Thyroid gland (tissue), 4 donors: ENCODE measurements at places on chromosomes 13 and 19. TPM values are rescaled to one million over a fixed set of nuclear protein-coding genes. Genes with fewer than 3 reads are reported as not detected.

- DNase-seq: no peak
Observed at GRCh38 chr19:29154163-29154562, 58.8 kb downstream of the UQCRFS1 start.

Gene RASGRP4
- 0.93 TPM for total RNA-seq

- no peaks in the 10 kb centered on the region for H3K27me3 ChIP-seq
- H3K36me3 ChIP-seq: no peaks in the 10 kb centered on the region
- H3K4me3 ChIP-seq: no peak overlapping the region
- H3K27ac ChIP-seq: no peak overlapping the region
- no peak for DNase-seq
Observed at GRCh38 chr13:50918567-50918966, 9.0 kb downstream of the RNASEH2B start.

Gene CEACAM8
- total RNA-seq: not detected

GRCh38 chr19:13460045-13460444 lies 46.2 kb downstream of the CACNA1A start:
- DNase-seq: no peak
- H3K27me3 ChIP-seq: no peaks in the 10 kb centered on the region
- H3K4me1 ChIP-seq: no peaks in the 10 kb centered on the region

Gene IGFL2
- not detected for total RNA-seq

Gene SH2D3A
- 27.4 TPM for total RNA-seq

GRCh38 chr19:2549701-2550191 lies 73.8 kb downstream of the GADD45B start:
- DNase-seq: peak; percentile 41
- peak overlapping the region; percentile 66 for H3K27ac ChIP-seq
- no peak overlapping the region for H3K4me3 ChIP-seq
- H3K4me1 ChIP-seq: peaks cover 34% of the 10 kb centered on the region

Gene PRDX2
- 451 TPM for total RNA-seq

DNA sequence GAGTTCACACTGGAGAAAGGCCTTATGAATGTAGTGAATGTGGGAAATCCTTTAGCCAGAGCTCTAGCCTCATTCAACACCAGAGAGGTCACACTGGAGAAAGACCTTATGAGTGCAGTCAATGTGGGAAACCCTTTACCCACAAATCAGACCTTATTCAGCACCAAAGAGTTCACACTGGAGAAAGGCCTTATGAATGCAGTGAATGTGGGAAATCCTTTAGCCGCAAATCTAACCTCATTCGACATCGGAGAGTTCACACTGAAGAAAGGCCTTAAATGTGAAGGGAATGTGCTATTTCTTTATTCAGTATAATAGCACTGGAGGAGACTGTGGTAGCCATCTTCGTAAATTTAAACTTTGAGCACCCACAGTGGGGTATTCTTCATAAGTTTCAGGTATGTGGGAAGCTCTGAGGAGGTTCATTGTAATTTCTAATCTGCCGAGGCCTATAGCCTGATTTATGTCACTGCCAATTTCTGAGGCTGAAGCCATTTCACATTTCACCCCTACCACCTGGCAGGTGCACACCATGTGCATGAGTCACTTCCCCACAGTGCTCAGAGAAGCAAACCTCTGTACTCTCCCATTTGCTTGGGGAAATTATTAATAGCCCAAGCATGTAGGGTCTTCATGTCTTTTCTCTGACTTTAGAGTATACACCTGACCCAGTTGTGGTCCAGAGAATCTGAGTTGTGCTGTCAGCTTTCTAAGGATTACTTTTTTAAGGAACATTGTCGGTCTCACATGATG lies 6.4 kb downstream of the ZNF551 start:
- H3K27ac ChIP-seq: no peak overlapping the region
- no peak for DNase-seq
- peaks cover 14% of the 10 kb centered on the region for H3K36me3 ChIP-seq
- H3K4me3 ChIP-seq: no peak overlapping the region

DNA sequence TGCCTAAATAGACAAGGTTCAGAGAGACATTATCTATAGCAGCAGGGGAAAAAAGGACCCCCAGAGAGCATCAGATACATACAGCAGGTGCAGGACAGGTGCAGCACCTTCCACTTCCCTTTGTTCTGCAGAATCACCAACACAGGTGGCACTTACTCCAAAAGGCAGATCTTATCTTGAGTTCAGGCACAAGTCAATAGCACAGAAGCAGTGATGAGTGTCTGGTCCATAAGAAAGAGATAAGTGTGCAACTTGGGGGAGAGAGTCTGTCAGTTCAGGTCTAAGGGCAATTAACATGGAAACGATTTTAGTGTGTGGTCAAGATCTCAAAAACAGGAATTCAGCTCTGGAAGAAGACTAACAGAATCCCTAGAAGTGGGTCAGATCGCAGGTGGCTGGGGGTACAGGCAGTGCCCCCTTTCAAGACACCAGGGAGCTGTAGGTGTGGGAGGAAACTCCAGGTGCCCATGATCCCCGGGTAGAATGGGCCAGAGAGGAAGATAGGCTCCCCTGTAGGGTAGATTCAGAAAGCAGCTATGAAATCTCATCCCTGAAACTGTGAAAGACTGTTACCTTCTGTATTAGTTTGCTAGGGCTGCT lies 40.6 kb downstream of the TNFSF11 start:
- no peaks in the 10 kb centered on the region for H3K27me3 ChIP-seq
- no peak for DNase-seq
- H3K4me3 ChIP-seq: no peak overlapping the region
- H3K36me3 ChIP-seq: no peaks in the 10 kb centered on the region
- no peak overlapping the region for H3K27ac ChIP-seq

- H3K36me3 ChIP-seq: peaks cover 58% of the 10 kb centered on the region
- H3K4me1 ChIP-seq: no peaks in the 10 kb centered on the region
- DNase-seq: no peak
- H3K27ac ChIP-seq: no peak overlapping the region
- no peak overlapping the region for H3K4me3 ChIP-seq
Observed at GRCh38 chr19:45822716-45823115, 7.6 kb upstream of the RSPH6A start.

DNA sequence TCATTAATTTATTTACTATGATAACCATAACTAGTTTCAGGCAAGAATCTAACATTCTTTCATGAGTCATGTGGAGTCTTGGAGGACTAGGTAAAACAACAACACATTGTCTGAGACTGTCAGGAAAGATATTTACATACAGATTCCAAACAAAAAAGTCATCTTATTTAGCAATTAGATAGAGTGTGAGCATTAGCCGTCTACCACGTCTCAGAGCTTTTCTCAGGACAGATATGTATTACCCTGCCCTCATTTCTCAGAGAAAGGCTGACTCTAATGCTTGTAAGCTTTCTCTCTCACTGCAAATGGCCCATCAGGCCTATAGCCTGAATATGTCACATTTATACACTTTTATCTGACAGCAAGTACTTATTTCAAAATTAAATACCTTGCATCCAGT lies 312.1 kb upstream of the PCDH20 start:
- H3K27ac ChIP-seq: no peak overlapping the region
- no peak for DNase-seq
- H3K36me3 ChIP-seq: no peaks in the 10 kb centered on the region
- H3K4me3 ChIP-seq: no peak overlapping the region
- H3K4me1 ChIP-seq: no peaks in the 10 kb centered on the region

DNA sequence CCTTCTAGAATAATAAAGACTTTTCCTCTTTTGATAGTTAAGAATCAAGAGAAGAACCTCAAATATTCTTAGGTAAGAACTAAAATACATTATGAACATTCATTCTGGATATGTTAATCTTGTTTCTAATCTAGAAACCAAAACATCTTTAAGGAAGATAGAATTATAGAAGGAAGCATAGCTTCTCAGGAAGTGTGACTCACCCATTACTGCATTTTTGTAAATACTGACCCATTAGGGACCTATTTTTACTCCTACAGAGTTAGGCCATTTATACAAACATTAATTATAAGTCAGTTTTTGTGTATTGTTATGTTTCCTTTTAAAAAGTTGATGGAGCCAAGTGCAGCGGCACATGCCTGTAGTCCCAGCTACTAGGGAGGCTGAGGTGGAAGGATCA lies 147.1 kb downstream of the NUFIP1 start:
- H3K36me3 ChIP-seq: no peaks in the 10 kb centered on the region
- no peak overlapping the region for H3K4me3 ChIP-seq
- no peaks in the 10 kb centered on the region for H3K27me3 ChIP-seq
- peaks cover 3% of the 10 kb centered on the region for H3K4me1 ChIP-seq
- DNase-seq: no peak
- no peak overlapping the region for H3K27ac ChIP-seq

Gene DNAAF3
- total RNA-seq: 5.8 TPM

Gene IRS2
- 19.8 TPM for total RNA-seq

- no peaks in the 10 kb centered on the region for H3K4me1 ChIP-seq
- H3K36me3 ChIP-seq: no peaks in the 10 kb centered on the region
- no peak for DNase-seq
- no peak overlapping the region for H3K4me3 ChIP-seq
Observed at GRCh38 chr13:60836821-60837220, 439.8 kb downstream of the TDRD3 start.

DNA sequence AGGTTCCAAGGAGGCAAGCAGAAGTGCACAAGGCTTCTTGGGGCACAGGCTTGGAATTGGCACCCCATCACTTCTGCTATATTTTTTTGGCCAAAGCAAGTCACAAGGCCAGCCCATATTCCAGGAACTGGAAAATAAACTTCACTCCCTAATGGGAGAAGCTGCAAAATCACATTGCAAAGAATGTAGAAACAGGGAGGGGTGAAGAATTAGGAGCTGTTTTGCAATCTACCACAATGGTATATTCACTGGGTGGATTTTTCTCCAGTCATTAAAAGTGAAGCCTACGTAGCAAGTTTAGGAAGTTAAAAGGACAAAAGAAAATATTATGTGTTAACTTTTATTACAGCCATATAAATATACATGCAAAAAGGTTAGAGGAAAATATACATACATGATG lies 464.8 kb downstream of the COG6 start:
- H3K4me1 ChIP-seq: no peaks in the 10 kb centered on the region
- no peak for DNase-seq
- H3K27ac ChIP-seq: no peak overlapping the region
- no peak overlapping the region for H3K4me3 ChIP-seq

GRCh38 chr19:51891193-51891747 lies 3.5 kb upstream of the ZNF577 start:
- H3K27ac ChIP-seq: no peak overlapping the region
- H3K27me3 ChIP-seq: no peaks in the 10 kb centered on the region
- H3K4me1 ChIP-seq: peaks cover 8% of the 10 kb centered on the region
- no peak overlapping the region for H3K4me3 ChIP-seq
- no peak for DNase-seq

- no peak overlapping the region for H3K27ac ChIP-seq
- peak; percentile 58 for DNase-seq
- no peaks in the 10 kb centered on the region for H3K36me3 ChIP-seq
Observed at GRCh38 chr19:47032171-47032811, 12.7 kb downstream of the NPAS1 start.

DNA sequence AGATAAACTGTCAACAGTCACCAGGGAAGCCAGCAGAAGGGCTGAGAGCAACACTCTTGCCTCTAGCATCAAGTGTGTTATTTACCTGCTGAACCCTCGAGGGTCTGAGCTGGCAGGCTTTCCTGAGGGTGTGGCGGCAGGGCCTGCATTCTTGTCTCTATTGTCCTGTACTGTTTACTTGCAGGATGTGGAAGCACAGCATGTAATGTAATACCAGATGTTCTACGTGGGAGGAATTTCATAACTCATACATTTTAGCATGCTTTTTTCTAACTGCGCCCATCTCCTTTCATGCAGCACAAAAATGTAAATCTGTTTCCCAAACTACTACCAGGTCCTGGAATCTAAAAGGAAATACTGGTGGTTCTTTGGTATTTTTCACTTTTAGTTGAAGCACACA lies 153.1 kb downstream of the RGCC start:
- peaks cover 36% of the 10 kb centered on the region for H3K4me1 ChIP-seq
- H3K36me3 ChIP-seq: no peaks in the 10 kb centered on the region
- DNase-seq: peak; percentile 49
- H3K4me3 ChIP-seq: no peak overlapping the region
- peak overlapping the region; percentile 71 for H3K27ac ChIP-seq

DNA sequence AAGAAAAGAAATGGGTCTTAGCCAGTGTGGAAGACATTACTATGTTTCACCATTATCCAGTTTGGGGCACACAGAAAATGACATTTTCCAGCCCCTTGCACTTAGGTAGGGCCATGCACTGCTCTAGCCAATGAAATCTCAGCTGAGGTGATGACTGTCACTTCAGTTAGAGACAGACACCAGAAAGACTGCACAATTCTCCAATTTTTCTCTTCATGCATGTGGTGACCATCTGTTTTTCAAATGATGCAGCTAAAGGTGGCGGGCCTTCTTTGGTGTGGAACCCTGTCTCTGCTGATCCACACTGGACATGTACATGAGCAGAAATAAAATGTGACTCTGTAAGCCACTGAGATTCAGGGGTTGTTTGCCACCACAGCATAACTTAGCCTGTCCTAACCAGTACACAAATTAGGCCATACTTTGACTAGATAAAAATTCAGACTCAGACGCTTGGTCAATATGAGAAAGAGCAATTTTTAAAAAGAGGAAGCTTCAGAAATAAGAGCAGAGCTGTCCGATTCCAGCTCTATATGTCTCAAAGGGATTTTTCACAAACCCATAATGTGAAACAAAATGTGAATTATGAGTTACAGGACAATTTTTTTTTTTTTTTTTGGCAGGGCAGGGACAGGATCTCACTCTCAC lies 6.7 kb downstream of the ZNF565 start:
- H3K4me3 ChIP-seq: no peak overlapping the region
- DNase-seq: no peak
- no peaks in the 10 kb centered on the region for H3K4me1 ChIP-seq
- no peak overlapping the region for H3K27ac ChIP-seq
- no peaks in the 10 kb centered on the region for H3K27me3 ChIP-seq

Gene ACP5
- total RNA-seq: 7.1 TPM

- no peaks in the 10 kb centered on the region for H3K4me1 ChIP-seq
- no peaks in the 10 kb centered on the region for H3K27me3 ChIP-seq
- no peak within 1 kb of the TSS for H3K27ac ChIP-seq
- DNase-seq: peak; percentile 58
Observed at GRCh38 chr19:49064768-49065611, at the start of gene NTF4. TSS of gene NTF4 (minus strand) at chr19:49064818. CDS start at chr19:49061997, 2,821 bp downstream.

GRCh38 chr13:54394085-54394700 lies 1365.6 kb downstream of the OLFM4 start:
- no peak overlapping the region for H3K4me3 ChIP-seq
- H3K27ac ChIP-seq: no peak overlapping the region
- no peaks in the 10 kb centered on the region for H3K27me3 ChIP-seq
- DNase-seq: no peak

DNA sequence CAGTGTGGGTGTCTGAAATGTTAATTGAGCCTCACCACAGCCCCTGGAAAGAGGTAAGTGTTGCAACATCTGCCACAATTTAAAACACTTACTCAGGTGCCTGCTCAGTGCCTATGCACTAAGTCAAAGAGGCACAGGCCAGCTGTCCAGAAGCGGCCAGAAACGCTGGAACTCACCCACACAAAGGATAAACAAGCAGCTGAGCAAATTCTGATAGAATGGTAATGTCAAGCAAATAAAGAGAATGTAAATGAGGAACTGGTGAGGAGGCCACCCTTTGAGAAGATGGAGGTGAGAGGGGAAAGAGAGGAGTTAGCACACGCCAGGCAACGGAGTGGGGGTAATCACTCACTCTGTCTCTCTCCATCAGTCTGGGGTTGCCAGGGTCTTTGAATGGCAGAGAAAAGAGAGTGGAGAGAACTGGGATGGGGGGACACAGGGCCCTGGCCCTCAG lies 67.7 kb upstream of the SERP2 start:
- no peaks in the 10 kb centered on the region for H3K36me3 ChIP-seq
- peaks cover 12% of the 10 kb centered on the region for H3K4me1 ChIP-seq
- H3K27me3 ChIP-seq: no peaks in the 10 kb centered on the region

Gene PSG11
- not detected for total RNA-seq

Gene GSX1
- total RNA-seq: not detected
